ENCODE measurements at places on chromosomes 11 and 22. TPM values are rescaled to one million over a fixed set of nuclear protein-coding genes. Genes with fewer than 3 reads are reported as not detected.

Gene UCP3
- polyA plus RNA-seq = 4.8 TPM

DNA sequence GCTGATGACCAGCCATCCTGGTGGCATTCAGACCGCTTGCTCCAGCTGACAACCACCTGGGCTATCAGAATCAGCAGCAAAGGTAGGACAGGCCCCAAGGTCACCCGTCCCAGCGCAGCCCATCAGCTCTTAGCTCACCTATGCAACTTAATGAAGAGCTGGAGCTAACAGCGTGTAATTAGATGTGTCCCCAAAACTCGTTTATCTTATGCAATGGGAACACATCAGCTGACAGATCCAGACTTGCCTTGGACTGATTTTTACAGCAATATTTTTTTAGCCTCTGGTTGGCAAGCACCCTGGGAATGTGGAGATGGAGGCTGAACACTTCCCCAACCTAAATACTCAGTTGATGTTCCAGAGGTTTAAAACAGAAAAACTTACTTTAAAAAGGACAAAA is 76.0 kb downstream of the PACSIN2 start:
- no peak for DNase-seq

- DNase-seq = no peak
Measured at GRCh38 chr11:9815486-9816136, 151.7 kb downstream of the SWAP70 start.

GRCh38 chr11:11813288-11813962 is 28.3 kb upstream of the USP47 start:
- peak; percentile 7 for DNase-seq

- DNase-seq = peak; percentile 22
Measured at GRCh38 chr22:40345815-40346184, 500 bp upstream of the ADSL start.

GRCh38 chr11:2688381-2689231 is 11.2 kb downstream of the KCNQ1OT1 start:
- no peak for DNase-seq
